ENCODE measurements at places on chromosomes 6 and 20.

DNA sequence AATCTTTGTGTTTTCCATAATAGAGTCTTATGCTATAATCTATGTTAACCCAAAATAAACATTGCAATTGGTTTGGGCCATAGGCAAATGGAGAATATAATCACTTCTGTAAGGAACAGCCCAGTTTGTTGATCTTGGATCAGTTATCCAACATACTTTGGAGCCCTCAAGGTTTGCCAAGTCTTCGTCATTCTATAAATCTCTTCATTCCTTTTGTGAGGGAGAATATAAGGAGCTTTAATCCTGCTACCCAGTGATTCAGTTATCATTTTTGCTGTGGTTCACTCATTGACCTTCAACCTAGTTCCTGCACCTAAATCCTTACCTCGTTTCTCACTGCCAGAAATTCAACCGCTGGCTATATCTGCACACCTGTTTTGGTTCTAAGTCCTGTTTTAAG is 500.3 kb upstream of the PTCHD4 start:
- DNase-seq = no peak

- no peak for DNase-seq
Measured at GRCh38 chr6:6699741-6700367, 111.3 kb downstream of the LY86 start.

GRCh38 chr20:32296412-32296811 is 19.0 kb downstream of the KIF3B start:
- DNase-seq = no peak

GRCh38 chr6:159430323-159430722 is 261.1 kb downstream of the FNDC1 start:
- DNase-seq = no peak

DNA sequence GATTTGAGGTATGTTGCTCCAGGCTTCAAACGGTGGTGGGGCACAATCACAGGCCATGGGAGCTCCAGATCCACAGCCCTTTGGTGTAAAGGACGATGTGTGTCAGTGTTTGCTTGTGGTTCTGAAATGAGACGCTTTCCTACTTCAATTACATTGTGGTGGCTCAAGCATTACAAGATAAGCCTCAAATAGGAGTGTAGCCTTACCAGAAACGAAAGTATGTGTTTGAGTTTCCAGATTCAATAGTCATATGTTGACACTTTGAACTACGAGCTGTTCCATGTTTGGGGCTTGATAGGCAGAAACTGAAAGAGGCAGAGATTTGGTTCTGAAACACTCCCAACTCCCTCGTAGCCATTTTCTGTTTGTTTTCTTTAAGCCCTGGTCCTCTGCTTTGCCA is 187.1 kb downstream of the MYLK4 start:
- DNase-seq = peak; percentile 33

DNA sequence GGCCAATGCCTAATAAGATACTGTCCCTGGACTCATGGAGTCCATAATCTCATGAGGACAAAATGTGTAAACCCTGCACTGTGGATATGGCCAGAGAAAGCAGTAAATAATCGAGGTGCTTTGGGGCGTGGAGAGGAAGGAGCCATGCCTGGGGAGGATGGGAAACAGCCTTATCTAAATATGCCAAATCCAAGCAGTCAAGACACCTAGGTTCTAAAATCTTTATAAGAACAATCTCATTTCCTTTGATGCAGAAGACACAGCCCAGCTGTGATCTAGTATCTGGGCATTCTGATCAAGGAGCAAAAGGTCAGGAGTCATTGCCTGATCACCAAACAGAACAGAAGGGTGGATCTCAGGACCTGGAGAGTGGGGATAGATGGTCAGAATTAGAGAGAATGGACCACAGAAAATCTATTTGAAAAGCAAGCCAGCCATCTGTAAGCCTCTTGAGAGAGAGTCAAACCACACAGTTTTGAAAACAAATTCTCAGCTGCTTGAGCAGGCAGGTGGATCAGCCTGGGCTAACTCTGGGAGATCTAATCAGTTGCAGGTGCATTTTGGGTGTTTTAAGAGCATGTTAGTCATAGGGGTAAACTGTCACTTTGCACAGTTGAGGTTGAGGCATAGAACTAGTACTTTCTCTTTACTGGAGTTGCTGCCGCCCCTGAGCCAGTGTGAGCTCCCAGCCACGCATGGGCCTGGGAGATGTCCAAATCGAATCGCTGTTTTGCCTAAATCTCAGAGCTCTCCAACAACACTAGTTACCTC is 130.8 kb upstream of the TNFAIP3 start:
- peak; percentile 28 for DNase-seq

DNA sequence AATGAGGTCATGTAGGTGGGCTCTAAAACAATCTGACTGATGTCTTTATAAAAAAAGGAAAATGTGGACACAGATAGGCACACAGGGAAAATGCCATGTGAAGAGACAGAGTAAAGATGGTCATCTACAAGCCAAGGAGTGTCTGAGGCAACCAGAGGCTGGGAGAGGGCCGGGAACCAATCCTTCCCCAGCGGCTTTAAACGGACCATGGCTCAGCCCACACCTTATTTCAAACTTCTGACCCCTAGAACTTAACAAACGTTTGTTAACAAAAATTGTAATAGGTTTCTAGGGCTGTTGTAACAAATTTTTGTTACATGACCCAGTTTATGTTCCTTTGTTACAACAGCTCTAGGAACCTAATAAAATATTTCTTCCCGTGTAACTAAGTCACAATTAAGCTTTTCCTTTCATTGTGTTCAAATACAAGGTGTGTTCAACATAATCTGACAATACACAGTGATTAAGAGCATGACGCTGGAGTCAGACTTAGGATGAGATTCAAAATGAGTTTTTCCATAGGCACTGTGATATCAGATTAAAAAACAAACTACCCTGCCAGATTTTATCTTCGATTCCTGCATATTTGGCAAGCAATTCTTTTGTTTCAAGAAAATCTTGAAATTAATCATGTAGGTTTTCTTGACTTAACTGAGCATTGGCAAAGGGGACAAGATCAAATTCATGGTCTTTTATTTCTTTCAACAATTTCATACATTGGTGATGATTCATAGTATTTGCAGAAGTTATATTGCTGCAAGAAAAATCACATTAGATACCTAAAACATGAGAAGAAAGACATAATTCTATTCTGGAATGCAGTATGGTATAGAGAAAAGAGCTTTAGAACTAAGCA is 169.5 kb upstream of the RIPOR2 start:
- DNase-seq = no peak

GRCh38 chr6:151914484-151914883 is 107.0 kb downstream of the ESR1 start:
- no peak for DNase-seq

DNA sequence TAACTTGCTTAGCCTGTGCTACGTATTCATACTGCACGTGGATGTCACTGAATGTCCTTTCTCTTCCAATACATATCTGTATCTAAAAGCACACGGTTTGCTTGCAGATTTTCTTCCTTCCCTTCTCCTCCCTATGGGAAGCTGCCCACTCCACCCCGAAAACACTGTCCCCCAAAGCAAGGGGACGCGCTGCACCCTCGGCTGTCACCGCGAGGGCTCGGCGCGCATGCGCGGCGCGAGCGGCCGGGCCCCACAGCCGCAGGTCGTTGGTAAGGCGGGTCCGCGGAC is 659 bp downstream of the TMX4 start:
- DNase-seq = peak; percentile 84

DNA sequence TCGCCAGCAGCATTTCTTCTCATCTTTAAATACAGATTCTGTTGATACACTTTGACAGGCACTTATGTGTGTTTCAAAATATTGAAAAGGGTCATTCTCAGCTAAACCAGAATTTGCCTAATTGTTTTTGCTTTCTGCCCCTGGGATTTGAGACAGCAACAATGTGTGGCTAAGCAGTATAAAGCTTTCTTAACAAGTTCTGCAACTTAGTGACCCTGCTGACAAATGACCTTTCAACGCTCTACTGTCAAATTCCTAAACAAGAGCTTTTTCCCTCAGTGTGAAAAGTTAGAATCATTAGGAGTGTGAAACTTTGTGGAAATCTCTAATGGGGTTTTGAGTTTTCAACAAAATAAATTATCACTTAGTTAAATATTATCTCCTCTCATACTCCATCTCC is 414.6 kb downstream of the RFPL4B start:
- DNase-seq = no peak

GRCh38 chr6:3033652-3034051 is 34.0 kb downstream of the NQO2 start:
- no peak for DNase-seq

- DNase-seq = no peak
Measured at GRCh38 chr20:50360218-50360672, 149.9 kb upstream of the PTPN1 start.

DNA sequence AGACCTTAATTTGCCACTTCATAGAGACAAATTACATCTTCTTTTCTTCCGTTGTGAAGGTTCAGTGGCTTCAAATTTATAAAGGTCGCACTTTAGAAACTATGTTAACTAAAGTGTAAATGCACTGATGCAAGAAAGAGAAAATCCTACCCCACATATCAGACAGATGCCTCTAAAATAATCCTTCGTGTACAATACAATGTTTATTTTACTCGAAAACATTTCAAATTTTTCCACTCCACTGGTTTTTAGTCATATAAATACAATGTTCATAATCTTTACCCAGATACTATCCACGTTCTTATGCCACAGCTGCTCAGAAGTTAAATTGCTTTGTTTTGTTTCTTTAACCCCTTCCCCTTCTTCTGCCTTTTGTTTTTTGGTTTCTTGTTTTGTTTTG is 140.3 kb upstream of the LAMP5 start:
- DNase-seq = no peak

DNA sequence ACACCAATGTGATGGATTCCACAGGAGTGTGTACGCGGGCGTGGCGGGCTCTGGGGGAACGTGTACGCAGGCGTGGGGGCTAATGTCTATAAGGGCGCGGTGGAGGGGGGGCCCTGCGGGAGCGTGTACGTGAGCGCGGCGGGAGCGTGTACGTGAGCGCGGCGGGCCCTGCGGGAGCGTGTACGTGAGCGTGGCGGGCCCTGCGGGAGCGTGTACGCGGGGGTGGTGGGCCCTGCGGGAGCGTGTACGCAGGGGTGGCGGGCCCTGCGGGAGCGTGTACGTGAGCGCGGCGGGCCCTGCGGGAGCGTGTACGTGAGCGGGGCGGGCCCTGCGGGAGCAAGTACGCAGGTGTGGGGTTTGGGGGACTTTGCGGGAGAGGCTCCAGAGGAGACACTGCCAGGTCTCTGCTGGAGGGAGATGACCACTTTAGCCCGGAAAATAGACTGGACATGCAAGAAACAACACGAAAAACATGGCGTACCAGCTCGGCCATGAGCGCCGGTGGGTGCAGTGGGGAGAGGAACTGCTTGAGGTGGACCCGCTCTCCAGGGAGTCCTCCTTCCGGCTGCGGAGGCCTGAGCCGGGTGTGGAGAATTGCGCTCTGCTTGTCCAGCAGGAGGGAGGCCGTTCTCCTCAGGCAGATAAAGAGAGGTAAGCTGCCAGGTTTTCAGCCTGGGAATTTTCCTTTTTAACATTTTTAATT is 27.8 kb upstream of the SMOC2 start:
- DNase-seq = no peak

DNA sequence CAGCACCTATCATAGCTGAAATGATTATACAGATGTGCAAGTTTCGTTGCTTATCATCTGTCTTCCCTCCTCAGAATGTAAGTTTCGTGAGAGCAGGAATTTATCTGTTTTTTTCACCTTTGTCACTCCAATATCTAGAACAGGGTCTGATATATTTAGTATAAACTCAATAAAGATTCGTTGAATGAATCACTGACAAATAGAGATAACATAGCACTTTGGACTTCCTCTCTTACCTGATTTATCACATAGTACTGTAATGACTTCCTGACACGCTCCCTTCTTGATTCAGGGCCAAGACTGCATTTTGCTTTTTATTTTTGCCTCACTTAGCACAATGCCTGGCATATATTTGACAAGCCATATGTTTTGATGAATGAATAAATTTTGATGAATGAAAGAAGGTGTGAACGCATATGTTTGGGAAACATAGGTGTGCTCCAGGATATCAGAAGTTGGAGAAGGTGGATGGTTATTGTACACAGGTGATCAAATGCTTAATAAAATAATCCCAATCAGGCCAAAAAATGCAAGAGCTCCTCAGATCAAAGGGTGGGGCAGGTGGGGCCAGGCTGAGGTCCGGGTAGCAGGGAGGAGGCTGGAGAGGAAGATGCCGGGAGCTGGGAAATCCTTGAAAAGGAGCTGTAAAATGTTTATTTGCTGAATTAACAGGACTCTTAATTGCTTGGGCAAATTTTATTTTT is 33.0 kb downstream of the PIM1 start:
- no peak for DNase-seq

DNA sequence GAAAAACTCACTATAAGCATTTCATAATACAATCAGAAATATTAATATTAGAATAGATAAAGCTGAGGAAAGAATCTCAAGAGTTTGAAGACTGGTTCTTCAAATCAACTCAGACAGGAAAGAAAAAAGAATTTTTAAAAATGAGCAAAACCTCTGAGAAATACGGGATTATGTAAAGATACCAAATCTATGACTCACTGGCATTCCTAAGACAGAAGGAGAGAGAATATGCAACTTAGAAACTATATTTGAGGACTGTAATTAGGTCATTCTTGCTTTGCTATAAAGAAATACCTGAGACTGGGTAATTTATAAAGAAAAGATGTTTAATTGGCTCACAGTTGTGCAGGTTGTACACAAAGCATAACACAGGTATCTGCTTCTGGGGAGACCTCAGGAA is 665.1 kb downstream of the RNF144B start:
- DNase-seq = no peak

DNA sequence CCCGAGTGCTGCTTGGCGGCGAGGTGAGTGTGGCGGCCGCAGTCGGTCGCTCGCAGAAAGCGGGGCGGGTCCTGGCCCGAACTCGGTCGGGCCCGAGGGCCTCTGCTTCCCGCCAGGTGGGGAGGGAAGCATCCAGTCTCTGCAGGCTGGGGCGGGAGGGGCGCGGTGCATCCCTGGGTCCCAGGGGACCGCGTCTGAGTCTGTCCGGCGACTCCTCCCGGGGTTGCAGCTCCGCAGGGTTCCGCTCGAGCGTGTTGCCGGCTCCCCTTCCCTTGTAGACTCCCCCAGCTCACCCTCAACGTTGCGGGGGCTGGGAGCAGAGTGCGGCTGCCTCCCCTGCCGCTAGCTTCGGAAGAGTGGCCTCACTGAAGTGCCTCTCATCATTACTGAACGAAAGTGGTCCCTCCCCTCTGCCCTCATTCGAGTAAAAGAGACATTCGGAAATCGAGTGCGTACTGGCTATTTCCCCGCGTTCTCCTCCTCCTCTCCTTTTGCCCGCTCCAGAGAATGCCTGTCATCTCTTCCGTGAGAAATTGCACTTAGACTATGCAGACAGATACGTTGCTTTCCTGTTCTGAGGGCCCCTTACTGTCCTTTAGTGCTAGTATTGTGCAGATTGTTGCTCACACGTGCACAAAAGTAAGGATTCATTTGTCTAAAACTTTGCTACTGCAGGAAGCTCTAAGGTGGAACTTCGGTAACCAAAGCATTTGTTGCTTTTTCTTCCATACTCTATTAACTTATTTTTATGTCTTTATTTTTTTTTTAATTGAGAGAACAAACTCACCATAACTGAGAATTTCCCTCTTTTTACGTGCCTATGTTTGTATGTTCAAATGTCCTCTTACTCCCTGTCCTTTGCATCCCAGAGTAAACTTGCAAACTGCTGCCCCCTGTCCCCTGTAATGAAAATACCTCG is 751 bp downstream of the MAP3K4 start:
- DNase-seq = peak; percentile 80

GRCh38 chr6:43990275-43990626 is 137.0 kb downstream of the MRPL14 start:
- no peak for DNase-seq

- no peak for DNase-seq
Measured at GRCh38 chr6:167139761-167140160, 16.9 kb downstream of the CCR6 start.

All from GM06990 (cell line).